Activated CD4-positive, alpha-beta T cell treated with anti-CD3 and anti-CD28 coated beads, Interleukin-2, amount 10 ng/mL, durations not matched to agents 24 days and 14 days (primary cell): ENCODE measurements at places on chromosomes 11 and 22.

DNA sequence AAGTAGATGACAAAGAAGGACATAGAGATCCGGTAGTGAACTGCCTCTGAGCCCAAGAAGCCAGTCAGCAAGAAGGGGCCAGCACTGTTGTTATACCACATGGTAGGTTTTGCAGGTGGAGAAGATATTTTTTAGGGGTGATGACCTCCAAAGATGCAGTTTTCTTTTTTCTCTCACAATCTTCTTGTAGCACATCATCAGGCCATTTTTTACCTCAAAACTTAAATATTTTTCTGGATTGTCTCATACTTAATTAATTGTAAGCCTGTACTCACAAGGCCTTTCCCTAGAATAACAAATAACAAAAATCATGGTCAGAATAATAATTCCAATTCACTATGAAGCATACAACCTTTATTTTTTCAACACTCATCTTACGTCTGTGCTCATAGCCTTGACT lies at the start of gene OR51B4:
Gene OR51B4, minus strand, starts transcription at position 101 of the 400 bp plus-strand sequence. Its CDS starts 0 bp downstream, at position 101.
- DNase-seq, result no peak

DNA sequence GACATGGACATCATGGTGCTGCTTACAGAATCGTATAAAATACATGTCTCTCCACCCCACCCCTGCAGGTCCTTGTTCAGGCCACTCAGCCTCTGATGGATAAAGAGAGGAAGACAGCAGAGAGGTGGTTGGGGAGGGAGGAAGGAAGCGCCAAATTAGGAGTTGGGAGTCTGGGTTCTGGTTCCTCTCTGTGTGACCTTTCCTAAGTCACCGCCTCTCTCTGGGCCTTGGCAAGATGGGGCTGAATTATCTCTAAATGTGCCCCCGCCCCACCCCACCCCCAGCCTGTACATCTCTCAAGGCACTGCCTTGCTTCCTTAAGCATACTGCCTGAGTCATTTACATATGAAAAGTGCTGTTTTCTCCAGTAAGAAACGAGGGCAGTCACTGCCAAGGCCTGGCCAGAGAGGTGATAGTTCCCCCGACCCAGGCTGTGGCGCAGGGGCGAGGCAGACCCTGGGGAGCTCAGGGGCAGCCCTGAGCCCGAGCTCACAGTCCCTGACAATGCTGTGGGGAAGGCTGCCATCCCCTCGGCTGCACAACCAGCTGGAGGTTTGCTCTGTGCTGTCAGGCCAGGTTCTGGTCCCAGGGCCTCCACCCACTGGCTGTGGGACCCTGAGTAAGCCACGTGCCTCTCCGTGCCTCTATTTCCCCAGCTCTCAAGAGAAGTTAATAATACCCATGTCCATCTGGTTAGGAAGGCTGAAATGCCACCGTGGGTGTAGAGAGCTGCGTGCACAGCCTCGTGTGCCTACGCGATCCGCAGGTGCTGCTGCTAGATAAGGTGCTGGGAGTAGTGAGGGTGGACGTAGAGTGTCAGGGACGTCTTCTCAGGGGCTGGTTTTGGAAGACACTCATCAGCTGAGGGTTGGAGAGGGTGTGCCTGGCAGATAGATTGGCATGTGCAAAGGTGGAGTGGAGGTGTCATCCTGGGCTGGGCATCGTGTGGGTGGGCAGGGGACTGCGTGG lies 55.3 kb downstream of the CACNA1I start:
- no peak for DNase-seq

DNA sequence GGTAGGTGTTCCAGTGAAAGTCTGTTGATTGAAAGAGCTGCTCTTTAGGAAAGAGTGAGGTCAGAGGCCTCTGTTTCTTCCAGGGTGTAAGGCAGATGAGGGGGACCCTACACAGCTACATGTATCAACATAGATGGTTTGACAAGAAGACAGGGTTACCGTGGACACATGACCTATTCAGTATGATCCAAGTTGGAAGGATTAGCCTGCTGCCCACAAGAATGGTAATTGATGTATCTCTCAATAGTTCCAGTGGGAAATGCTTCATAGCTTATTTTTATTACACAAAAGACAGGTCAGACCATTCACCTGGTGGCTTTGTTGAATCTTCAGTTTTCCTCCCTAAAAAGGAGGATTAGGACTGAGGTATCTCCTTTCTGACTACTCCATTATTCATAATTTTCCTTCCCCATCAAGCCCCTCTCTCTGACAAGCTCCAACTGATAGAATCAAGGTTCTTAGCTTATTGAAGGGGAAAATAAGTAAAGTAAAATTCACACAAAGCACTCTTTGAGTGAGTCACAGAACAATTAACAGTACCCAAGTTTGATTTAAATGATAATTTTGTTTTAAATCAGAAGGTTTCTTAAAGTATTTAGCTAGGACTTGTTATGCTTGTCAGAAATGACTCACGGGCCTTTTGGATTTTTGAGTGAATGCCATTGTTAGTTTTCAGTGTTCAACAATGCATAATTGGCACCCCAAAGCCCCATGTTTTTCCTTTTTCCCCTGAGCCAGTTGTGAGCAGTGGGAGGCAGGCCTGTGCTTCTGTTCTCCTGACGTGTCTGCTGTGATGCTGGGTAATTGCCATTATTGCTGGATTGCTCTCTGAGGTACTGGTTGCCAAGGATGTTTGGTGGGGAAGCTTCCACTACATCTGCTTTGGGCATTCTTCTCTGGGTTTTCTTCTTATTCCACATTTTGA lies 373.2 kb downstream of the DDX10 start:
- no peak for DNase-seq

- peak; percentile 71 for DNase-seq
Observed at GRCh38 chr11:12356944-12357655, 20.3 kb upstream of the PARVA start.

GRCh38 chr11:85531191-85531897 lies 95.8 kb downstream of the DLG2 start:
- no peak for DNase-seq

DNA sequence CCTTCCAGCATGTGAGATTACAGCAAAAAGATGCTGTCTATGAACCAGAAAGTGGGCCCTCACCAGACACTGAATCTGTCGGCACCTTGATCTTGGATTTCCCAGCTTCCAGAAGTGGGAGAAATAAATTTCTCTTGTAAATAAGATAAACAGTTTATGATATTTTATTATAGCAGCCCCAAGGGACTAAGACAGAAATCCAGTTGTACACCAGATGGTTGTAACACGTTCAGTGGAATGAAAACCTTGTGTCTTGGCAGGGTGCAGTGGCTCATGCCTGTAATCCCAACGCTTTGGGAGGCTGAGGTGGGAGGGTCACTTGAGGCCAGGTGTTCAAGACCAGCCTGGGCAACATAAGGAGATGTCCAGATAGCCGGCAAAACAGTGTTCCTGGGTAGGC lies 61.8 kb downstream of the MCHR1 start:
- no peak for DNase-seq

- DNase-seq, result no peak
Observed at GRCh38 chr22:33957086-33957485, 36.8 kb upstream of the LARGE1 start.

DNA sequence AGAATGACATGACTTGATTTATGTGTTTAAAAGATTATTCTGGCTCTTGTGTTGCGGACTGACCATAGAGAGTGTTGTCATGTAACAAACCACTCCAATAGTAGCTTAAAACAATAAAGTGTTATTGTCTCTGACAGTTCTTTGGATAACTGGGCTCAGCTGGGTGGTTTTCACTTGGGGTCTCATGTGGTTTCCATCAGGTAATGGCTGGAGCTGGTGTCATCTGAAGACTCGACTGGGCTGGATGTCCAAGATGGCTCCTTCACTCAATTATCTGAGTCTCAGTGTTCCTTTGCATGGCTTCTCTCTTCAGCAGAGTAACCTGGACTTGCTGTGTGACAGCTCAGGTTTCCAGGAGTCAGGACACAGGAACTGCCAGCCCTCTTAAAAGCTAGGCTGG lies 104.3 kb upstream of the NNMT start:
- DNase-seq, result no peak

GRCh38 chr11:100367892-100368291 lies 319.2 kb upstream of the ARHGAP42 start:
- DNase-seq, result no peak
